ENCODE measurements at places on chromosomes 5 and 9.
A peak's percentile ranks its signal among the peaks of the same experiment; 100 is the strongest.

- no peak for DNase-seq
Measured at GRCh38 chr5:139243425-139243970, 45.3 kb upstream of the SIL1 start.

GRCh38 chr5:167899490-167900070 is 391.9 kb upstream of the WWC1 start:
- no peak for DNase-seq

- no peak for DNase-seq
Measured at GRCh38 chr9:87305151-87305550, 192.5 kb upstream of the DAPK1 start.

DNA sequence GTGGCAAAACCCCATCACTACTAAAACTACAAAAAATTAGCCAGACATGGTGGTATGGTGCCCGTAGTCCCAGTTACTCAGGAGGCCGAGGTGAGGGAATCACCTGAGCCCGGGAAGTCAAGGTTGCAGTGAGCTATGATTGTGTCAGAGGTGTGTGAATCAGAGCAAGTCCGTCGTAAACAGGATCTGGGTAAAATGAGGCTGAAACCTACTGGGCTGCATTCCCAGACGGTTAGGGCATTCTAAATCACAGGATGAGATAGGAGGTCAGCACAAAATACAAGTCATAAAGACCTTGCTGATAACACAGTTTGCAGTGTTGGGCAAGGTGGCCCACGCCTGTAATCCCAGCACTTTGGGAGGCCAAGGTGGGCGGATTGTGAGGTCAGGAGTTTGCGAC is 1.9 kb upstream of the CLTB start:
- DNase-seq: no peak

- no peak for DNase-seq
Measured at GRCh38 chr5:118303296-118303695, 685.1 kb downstream of the DTWD2 start.

GRCh38 chr9:33125461-33125860 is 41.7 kb downstream of the B4GALT1 start:
- DNase-seq: no peak

GRCh38 chr5:128498844-128499455 is 39.1 kb downstream of the FBN2 start:
- DNase-seq: no peak

GRCh38 chr5:72161951-72162350 is 54.7 kb downstream of the MAP1B start:
- DNase-seq: no peak

DNA sequence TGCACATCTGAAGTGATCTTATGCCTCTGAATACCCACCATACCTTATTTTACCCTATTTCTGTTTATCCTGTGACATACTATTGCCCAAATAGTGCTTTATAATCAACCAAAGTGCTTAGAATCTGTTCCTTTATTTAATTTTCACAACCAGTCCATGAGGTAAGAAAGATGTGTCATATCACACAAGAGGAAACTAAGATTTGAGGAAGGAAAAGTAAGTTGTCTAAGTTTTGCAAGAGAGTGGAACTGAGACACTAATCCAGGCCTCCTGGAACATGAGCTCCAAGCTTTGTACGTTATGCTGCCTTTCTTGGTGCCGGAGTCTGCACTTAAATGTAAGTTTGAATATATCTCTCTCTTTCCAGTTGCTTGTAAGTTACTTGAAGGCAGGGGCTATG is 17.2 kb downstream of the KDM3B start:
- DNase-seq: no peak

GRCh38 chr5:1772634-1773033 is 27.0 kb downstream of the MRPL36 start:
- no peak for DNase-seq

DNA sequence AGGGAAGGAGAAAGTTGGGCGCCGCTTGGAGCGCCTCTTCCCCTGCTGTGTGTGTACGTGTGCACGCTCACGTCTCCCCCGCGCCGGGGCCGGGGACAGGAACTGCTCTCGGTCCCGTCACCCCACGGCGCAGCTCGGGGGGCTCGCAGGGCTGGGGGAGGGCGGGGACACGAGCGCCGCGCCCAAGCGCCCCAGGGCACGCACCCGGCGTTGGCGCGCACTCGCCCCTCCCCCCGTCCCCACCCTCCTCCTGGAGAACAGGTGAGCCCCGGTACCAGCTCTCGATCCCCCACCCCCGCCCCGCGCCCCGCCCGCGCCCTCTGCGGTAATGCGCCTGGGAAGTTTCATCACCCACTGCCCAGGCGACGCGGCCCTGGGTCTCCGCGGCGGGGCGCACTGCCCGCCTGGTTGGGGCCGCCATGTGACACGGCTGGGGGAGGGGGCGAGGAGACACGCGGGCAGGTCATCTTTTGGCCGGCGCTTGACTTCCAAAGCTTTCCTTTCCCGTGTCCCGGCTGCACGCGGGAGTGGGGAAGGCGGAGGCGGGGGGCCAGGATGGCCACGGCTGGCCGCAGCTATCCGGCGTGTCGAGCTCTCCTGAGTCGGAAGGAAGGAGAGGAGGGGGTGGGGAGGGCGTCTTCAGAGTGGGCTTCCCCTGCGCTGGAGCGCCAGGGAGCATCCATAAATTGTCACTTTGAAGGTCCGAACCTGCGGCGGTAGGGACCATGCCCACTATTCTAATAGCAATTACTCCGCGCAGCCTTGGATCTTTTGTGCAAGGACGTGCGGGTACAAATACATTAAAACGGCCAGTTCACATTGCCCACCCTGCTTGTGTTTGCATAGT is 1.5 kb upstream of the STC2 start:
- peak; percentile 35 for DNase-seq

GRCh38 chr9:5510989-5511388 is 658 bp downstream of the PDCD1LG2 start:
- DNase-seq: no peak

GRCh38 chr5:143228597-143229293 is 174.7 kb downstream of the NR3C1 start:
- no peak for DNase-seq

GRCh38 chr9:3730511-3730922 is 204.7 kb upstream of the RFX3 start:
- no peak for DNase-seq

DNA sequence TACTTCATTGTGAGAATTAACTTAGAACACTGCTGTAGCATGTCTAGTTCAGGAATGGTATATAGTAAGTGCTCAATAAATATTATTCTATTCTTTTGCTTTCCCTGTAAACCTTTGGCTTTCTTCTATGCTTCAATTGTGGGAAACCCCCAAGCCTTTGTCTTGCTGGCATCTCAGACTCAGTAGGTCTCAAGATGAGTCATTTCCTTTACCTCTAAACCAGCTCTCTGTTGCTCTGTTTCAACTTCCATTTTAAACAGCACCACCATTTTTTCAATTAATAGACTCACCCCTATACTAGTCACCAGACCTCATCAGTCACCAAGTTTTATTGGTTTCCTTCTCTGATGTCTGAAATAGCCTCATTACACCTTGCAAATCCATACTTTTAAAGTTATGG is 43.5 kb downstream of the DMAC1 start:
- DNase-seq: no peak

- DNase-seq: no peak
Measured at GRCh38 chr9:136200424-136200823, 4.5 kb downstream of the LHX3 start.

- no peak for DNase-seq
Measured at GRCh38 chr9:68437785-68438184, 81.4 kb downstream of the PGM5 start.

GRCh38 chr5:174323878-174324281 is 278.4 kb downstream of the NSG2 start:
- peak; percentile 77 for DNase-seq

DNA sequence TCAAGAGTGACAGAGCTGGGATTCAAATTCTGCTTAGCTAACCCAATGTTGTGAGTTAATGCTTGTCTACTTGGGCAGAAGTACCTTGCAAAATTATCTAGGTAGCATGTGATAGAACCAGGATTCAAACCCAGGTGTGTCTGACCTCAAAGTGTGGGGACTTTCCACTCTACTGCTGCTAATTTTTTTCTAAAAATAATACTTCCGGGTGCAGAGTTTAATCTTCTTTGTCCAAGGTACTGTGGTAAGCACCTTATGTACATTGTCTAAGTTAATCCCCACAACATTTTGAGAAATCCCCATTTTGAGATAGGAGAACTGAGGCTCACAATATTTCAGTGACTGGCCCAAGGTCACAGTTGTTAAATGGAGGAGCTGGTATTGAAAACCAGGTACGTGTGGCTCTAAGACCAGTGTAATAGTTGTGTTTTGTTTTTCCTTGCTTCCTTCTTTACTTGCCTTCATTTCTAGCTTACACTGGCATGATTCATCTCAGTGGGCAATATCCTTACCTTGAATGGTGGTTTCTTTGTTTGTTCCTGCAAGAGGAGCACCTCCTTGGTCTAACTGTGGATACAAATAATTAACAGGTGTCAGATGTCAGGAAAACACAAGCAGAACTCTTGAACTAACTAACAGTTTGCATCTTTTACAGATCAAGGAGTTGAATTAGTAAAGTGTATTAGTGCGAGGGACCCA is 7.5 kb downstream of the ALDOB start:
- no peak for DNase-seq

- DNase-seq: no peak
Measured at GRCh38 chr9:77218612-77219011, 41.3 kb downstream of the VPS13A start.

GRCh38 chr5:88159591-88159990 is 109.1 kb downstream of the TMEM161B start:
- DNase-seq: no peak

GRCh38 chr9:123725389-123725788 is 204.5 kb downstream of the DENND1A start:
- DNase-seq: no peak

GRCh38 chr9:90340421-90340820 is 302.2 kb downstream of the DIRAS2 start:
- no peak for DNase-seq

GRCh38 chr5:74956278-74956677 is 90.1 kb upstream of the FAM169A start:
- DNase-seq: no peak

DNA sequence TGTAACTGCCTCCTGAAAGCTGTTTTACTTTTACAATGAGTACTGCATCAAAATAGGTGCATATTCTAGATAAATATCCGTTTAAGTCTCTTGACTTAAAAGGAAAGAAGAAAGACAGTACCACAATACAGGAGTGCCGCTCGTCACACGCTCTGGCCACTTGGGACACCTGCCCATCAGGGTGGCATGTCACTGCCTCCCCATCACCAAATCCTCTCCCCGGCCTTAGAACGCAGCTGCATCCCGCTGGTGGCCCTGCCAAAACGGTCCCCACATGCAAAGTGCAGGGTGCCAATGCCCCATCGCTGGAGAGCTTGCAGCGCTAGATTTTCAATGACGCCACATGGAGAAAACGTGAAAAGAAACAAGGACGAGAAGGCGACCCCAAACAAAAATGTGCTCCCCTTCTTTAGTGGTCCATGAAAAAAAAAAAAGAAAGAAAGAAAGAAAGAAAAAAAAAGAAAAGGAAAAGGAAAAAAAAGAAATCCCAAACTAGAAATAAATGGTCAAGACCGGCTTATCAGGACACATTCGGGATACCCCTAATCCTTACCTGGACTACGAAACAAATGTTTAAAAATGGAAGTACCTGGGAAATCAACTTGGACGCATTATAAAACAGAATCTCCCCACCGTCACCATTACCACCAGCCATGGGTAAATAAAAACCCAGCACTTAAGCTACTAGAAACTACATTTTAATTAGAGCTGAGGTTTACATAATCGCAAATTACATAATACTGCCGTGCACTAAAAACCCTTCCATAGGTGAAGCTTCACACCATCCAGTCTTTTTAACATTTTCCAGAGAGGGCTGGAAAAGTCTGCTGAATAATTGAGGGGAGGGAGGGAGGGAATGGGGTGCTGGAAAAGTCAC is 1.0 kb downstream of the ANKH start:
- DNase-seq: no peak

GRCh38 chr5:9297134-9297533 is 248.7 kb downstream of the SEMA5A start:
- no peak for DNase-seq

DNA sequence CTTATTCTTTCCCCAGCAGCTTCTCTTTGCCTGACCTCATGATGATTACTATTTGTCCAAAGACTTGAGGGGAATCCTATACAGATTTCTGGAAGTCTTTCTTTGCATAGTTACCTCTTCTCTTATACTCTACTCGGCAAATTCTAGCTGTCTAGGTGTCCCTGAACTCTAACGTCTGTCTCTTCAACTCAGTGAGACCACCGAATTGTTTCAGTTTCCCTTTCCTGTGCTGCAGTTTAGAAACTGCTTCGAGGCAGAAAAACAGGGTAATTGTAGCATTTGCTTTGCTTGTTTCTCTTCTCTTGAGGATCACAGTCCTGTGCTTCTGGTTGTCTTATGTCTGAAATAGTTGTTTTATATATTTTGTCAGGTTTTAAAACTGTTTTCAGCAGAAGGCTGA is 14.8 kb downstream of the LVRN start:
- DNase-seq: no peak

GRCh38 chr9:130459941-130460669 is 15.3 kb downstream of the ASS1 start:
- DNase-seq: no peak

DNA sequence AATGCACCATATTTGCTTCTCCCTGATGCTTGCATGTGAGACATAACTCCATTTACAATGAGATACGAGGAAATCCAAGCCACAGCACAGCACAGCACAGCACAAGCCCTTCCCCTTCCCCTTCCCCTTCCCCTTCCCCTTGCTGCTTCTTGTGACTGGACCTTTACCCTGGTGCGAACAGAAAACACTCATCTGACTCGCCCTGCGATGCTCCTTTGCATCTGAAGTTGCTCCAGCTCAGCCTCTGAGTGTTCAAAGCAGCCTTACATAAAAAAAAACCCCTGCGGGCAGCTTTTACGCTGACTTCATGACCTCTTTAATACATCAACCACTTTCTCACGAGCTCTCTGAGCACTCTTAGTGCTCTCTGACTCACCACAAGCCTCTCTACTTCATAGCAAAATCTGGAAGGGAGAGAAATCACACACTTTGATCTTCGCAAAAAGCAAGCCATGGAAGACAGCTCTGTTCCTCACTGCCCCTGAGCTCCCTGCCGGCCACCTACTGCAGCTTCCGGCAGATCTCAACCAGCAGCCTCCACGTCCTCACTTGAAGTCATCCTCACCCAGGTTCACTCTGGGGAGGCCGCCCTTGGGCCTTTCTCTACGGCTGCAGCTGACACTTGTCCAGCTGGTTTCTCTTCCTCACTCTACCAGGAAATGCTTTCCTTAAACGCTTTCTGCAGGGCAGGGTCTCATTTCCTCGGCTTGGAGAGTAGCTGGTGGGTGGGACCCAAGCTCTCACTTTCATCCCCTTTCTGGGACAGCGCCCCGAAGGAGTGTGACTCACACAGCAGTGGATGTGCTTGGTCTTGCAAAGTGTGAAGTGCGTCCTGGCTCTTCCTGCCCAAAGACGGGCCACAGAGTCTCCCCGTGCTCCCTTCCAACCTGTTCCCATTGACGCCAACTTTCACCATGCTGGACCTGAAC is 5.3 kb downstream of the SLC34A1 start:
- DNase-seq: no peak

- no peak for DNase-seq
Measured at GRCh38 chr9:83304686-83305085, 233.5 kb downstream of the FRMD3 start.

- no peak for DNase-seq
Measured at GRCh38 chr9:76772686-76773445, 8.6 kb downstream of the PCA3 start.

- DNase-seq: no peak
Measured at GRCh38 chr9:109325089-109325488, 4.2 kb upstream of the EPB41L4B start.
